Stimulated activated CD8-positive, alpha-beta memory T cell treated with anti-CD3 and anti-CD28 coated beads, Interleukin-4, amount 100 ng/mL, for 4 hours (primary cell): ENCODE measurements at places on chromosomes 1 and 21.
A peak's percentile ranks its signal among the peaks of the same experiment; 100 is the strongest.

- DNase-seq: no peak
Measured at GRCh38 chr21:14844001-14844400, 220.8 kb downstream of the NRIP1 start.

DNA sequence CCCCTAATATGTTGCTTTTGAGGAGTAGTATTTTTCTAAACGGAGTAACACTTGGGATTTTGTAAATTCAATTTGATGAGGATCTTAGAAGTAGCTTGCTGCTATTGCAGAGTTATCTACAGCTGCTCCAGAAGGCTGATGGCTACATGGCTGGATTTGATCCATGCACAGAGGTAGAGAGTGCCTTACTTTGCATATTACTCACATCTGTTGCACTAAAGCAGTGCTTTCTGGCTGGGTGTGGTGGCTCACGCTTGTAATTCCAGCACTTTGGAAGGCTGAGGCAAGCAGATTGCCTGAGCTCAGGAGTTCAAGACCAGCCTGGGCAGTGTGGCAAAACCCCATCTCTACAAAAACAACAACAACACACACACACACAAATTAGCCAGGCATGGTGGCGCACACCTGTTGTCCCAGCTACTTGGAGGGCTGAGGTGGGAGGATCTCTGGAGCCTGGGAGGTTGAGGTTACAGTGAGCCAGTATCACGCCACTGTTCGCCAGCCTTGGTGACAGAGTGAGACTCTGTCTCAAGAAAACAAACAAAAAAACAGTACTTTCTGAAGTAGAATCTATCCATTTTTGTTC, 24.6 kb downstream of the RALGPS2 start:
- no peak for DNase-seq

DNA sequence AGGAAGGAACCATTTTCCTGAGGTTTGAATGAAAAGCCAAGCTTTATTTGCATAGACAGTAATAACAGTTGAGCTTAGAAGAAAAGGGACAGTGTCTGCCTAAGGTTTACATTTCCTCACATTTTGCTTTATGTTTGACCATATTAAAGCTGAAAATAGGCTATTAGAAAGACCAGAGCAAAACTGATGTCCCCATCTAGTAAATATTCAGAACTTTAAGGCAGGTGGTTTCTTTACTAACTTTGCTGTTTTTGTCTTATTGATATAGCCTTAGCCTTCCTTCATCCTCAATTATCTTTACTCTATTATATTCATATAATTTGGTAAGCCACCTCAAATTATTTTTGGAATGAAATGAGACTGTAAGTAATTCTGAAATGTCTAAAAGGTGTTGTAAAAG, 53.6 kb upstream of the LAPTM5 start:
- no peak for DNase-seq

- DNase-seq: no peak
Measured at GRCh38 chr21:15058854-15059263, 5.9 kb downstream of the NRIP1 start.

DNA sequence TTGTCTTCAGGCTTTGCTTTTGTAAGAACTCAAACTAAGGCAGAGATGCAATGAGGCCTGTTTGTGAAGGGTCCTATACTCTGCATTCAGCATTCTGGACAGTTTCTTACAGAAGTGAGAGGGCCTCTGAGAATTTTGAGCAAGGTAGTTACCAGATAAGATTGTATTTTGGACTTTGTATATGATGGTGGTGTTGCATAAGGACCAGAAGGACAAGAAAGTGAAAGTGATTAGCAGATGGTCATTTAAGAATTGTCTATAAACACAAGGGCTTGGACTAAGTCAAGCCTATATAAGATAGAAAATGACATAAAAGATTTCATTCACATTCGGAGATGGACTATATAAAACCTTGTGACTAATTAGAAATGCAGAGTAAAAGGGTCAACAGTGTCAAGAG, 537.0 kb downstream of the PTBP2 start:
- DNase-seq: no peak

DNA sequence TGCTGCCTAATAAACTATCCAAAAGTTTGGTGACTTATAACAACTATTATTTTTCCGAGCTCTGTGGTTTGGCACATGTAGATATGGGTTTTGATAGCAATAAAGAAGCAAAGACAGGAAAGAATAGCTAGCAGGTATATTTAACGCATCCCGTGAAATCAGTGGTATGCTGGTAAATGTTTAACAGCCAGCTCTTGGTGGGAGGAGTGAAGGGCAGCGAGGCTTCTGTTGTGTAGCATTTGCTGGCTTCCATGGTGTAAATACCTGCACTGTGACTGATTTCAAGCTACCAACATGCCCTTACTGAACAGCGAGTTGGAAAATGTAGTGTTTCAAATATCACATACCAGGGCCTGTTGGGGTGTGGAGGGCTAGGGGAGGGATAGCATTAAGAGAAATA, 291.0 kb downstream of the PRDM2 start:
- DNase-seq: no peak

DNA sequence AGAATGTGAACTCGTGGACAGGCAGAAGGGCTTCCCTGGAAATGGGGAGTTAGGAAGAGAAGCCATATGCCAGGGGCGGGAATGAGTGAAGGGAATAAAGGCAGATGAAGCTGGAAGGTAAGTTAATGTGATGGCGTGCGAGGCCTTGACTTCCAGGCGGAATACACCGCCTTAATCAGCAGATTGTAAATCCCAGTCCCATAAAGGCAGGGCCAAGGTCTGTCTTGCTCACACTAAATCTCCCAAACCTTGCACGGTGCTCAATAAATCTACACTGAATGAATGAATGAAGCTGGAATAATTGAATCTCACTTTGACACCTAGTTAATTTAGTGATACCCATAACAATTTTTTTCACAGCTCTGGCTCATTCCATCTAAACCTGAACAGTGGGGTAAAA, 16.8 kb upstream of the PRDM2 start:
- DNase-seq: no peak

- DNase-seq: no peak
Measured at GRCh38 chr1:240056350-240056749, 35.3 kb upstream of the FMN2 start.

DNA sequence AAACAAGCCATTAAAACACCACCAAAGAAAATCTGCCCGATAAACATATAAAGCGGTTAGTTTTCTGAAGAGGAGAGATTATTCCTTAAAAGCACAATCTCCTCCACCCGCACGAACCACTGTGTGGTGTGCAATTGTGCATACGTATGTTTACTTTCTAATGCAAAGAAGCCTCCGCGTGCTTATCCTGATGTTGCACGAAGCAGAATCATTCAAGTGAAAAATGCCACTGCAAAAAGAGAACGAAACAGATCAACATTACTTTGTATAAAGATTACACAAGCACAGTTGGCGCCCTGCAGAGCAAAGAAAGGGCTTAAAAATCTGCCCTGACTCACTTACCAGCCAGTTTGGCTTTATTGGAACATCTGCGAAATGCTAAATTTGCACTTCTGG, 166.8 kb downstream of the ZNF281 start:
- no peak for DNase-seq

DNA sequence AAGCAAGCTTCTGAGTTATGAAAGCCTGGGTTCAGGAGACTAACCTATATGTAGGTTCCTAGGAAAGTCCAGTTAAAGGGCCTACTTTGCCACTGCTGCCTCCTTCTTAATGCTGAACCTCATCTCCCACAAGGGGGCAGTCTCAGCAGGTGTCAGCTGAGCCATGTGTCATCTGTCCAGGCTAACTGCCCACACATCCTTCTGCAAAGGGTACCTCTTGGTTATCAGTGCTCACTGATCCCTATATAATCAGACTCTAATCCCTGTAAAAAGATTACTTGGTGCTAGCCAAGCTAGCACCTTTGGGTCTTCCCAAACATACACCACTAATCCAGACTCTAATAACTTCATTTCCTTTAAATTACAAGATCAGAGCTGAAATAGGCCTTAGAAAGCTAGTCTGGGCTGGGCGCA, 9.0 kb downstream of the PRDX1 start:
- DNase-seq: peak; percentile 20

DNA sequence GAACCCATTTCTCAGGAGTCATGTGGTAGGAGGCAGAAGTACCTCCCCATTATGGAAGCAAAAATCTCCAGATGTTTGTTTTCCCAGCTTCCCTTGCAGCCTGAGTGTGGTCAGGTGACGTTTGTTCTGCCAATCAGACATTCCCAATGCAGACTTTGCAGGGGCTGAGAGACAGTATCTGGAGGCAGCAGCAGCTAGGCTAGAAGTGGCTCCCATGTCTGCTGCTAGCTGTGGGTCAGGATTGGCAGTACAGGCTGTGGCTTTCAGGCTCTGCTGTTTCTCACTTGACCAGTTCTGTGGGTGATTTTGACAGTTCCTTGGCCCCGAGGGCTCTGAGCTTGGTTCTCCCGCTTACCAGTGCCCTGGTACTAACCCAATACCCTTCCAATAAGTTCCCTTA, 58.6 kb upstream of the NBPF3 start:
- no peak for DNase-seq

DNA sequence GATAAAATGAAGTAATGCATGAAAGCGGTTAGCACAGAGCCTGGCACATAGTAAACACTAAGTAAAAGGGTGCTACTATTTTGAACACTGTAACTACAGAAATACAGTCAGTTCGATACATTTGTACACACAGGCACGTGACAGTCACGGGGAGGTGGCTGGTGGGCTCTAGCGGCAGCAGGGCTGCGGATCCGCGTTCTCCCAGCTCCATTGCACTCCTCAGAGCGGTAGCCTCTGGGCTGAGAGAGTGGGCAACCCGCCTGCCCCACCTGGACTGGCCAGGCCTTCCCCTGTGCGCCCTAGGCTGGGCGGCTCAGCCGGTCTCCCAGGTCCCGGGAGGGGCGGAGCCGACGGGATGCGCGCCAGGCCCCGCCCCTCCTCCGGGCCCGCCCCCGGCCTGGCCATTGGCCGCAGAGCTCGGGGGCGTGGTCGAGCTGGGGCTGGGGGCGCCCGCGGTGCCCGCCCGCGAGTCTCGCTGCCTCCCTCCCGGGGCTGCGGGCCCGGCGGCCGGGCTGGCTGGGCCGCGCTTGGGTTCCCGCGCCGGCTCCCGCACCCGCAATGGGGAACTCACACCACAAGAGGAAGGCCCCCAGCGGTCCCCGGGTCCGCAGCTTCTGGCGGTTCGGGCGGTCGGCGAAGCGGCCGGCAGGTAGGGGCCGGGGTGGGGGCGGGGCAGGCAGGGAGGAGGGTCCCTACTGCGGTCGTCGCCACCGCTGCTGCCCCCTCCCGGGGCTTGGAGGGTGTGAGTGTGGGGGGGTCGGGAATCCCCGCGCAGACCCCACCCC, 51.2 kb upstream of the SYNC start:
- DNase-seq: no peak

GRCh38 chr1:3505161-3505560, 50.7 kb downstream of the ARHGEF16 start:
- DNase-seq: no peak

GRCh38 chr1:243477731-243478290, 222.0 kb downstream of the SDCCAG8 start:
- DNase-seq: no peak

- DNase-seq: no peak
Measured at GRCh38 chr21:44609193-44609592, 2.7 kb upstream of the KRTAP10-8 start.

DNA sequence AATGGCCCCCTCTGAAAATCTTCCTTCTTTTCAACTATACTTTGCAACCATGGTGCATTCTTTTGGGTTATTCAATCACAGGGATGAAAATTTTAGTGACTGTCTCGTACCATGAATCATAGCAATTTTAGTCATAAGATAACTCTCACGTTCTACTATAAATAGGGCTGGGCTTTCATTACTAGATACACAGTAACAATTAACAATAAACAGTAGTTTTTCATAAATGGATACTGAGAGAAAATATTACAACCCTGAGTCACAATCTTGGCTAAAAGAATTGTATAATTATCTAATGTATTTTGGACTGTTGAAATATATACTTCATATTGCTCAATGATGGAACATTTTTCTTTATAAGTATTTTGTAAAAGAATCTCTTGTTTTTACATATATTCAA, 96.1 kb downstream of the TEX35 start:
- no peak for DNase-seq

- DNase-seq: no peak
Measured at GRCh38 chr1:218482683-218483082, 137.5 kb downstream of the TGFB2 start.

DNA sequence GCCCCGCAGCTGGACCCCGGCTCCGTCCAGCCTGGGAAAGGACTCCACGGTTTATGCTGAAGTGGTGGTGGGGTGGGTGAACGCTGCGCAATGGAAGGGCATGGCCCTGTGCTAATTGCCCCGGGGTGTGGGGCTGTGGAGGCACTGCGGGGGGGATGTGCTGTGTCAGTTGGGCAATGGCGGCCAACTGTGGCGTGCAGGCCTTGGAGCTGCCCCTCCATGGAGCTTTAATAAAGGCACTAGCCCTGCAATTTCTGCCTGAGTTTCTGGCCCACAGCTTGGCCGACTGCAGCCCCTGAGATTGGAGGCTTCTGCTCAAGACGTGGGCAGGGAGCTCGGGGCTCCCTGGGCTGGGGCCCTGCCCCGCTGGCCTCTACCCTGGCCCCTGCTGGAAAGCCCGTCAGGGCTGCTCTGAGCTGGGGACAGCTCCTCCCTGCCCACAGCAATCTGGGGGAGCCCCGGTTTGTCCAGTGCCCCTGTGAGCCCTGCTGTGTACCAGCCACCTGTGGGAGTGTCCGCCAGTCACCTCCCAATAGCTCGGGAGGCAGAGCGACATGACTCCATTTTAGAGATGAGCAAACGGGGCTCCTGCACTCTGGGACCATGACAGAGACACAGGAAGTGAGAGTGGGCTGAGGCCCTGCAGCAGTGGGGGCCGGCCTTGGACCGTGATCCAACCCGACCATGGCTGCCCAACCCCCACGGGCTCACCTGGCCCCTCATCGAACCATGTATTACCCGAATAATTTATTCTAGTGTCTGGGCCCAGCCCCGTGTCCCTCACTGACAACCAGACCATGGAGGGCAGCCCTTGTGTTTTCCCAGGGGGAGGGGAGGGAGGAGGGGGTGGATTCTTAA, 8.7 kb upstream of the TNFRSF14 start:
- DNase-seq: no peak

DNA sequence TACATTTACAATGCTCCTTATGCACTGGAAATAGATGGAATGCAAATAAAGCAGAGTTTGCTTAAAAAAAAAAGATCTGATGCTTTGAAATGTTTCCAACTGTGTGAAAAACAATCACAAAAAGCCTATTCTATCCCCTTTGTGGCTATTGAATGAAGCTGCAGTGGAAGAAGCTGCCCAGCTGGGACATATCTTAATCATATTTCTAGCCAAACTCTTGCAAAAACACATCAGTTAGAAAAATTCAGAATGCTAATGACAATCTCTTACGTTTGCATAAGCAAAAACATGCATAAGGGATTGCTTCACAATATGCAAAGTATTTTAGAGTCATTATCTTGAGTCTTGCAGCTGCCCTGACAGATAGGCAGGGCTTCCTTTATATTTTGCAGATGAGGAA, 526.4 kb upstream of the USP24 start:
- DNase-seq: no peak

DNA sequence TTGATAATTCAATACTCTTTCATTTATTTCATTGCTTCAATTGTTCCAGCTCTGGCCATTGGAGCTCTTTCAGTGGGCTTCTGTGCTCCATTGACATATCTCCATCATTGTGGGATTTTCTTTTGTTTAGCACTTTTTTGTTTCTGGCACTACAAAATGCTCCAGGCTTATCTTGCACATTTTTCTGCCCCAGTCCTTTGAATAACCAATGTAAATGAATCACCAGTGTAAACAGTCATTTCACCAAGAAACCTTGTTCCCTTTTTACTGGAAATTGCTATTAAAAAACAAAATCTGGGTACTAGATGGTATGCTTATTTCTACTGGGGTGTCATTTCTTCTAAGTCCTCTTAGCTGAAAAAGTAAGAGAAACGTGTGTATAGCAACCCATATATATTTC, 173.0 kb upstream of the LYPLAL1 start:
- no peak for DNase-seq
